ENCODE measurements at places on chromosomes 7 and 10.

DNA sequence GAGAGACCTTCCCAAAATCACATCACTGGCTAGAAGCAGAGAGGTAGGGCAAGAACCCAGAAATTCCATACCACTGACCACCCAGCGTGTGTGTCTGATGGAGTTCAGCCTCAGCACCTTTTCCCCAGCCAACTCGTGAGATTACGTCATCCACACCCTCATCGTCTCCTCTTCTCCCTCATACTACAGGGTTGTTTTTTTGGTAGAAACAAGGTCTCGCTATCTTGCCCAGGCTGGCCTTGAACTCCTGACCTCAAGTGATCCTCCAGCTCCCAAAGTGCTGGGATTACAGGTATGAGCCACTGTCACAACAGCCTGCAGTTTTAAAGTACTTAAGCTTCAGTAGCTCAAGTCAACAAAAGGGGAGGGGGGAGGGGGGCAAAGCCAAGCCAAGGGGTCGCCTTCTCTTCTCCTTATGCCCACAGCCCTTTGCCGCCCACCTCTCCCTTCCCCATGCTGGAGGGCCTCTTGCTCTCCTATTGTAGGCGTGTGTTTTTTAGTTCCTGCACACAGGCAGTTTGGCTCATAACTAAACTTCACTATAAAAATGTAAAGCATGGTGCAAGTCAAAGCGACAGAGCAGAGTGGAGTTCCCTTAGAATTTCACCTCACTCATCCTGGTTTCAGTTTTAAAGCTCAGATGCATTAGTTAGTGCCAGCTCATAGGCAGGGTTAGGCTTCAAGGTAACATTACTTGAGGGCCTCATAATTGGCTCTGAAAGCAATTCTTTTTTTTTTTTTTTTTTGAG lies 5.2 kb upstream of the PRDX3 start:
- no peak for DNase-seq

- DNase-seq: no peak
These were observed 511.4 kb downstream of the PTPRN2 start for GRCh38 chr7:158076215-158076614.

DNA sequence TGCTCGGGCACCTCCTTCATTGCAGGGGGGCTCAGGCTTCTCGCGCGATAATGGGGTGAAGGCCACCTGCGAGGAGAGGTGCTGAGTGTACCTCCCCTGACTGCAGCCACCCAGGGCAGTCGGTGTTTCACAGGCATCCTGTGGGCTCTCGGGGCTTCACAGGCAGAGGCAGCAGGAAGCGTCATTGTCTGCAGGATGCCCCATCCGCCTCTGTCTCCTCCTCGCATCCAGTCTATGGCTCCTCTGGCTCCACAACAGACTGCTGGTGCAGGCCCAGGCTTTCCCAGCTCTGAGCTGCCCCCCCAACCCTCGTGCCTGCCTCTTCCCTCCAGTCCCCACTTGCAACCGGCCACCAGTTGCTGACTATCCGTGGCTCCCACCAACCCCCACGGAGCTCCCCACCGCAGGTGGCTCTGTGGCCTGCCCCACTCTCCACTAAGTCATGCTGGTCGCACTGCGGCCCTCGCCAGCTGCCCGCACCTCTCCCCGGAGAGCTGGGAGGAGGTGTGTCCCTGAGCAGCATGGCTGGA lies 36.5 kb downstream of the CAMK2B start:
- no peak for DNase-seq

DNA sequence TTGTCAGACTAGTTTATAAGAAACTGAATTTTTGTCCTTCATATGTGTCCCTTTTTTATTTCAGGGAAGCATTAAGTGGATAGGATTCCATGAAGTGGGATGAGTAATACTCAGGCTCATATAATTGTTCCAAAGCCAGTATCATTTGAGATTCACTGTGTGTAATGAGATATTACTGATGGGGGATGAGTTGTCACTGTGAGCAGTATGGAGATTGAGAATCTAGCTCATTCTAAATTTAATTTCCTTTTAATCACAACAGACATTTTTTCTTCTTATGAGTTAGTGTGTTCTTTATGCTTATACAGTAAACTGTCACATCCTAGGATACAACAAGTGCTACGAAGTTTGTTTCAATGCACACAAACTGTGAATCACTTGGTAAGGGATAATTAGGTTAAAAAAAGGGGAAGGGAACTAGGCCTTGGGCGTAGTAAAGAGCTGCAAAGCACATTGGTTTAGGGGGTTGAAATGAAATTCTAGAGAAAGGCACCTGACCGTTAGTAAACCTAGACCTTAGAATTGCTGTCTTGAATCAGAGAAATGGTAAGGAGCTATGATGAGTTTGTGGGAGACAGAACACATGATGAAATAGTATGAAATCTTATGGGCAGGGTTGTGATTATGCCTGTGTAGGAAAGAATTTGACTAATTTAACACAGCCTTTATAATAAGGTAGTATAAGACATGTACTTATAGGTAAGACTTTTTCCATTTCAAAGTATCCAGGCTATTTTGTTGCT lies 153.4 kb downstream of the MLLT10 start:
- no peak for DNase-seq

- no peak for DNase-seq
These were observed 59.0 kb upstream of the CHST15 start for GRCh38 chr10:124152139-124153022.

GRCh38 chr7:88635149-88635548 lies 124.4 kb upstream of the ZNF804B start:
- DNase-seq: no peak

GRCh38 chr7:42075418-42075817 lies 161.6 kb downstream of the GLI3 start:
- no peak for DNase-seq

DNA sequence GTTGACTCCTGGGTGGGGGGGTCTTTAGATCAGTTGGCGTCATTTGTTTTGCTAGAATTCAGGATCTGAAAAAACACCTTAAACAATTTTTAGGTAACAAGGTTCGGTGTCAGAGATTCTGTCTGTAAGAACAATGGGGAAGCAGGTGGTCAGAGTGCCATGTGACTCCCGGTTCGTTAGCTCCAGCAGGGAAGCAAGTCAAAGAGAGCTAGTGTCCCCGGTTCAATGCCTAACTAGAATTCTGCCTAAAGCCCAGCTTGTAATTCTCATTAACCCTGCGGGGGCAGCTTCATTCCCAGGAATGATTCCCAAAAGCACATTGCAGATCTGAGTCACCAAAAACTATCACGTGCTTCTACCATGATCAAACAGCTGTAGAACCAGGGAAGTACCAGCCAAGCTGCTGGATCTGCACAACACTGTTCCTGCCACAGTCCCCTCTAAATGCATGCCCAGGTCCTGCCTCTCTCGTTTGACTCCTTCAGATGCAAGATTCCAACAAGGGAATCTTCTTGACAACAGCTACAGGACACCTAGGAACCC lies 664.3 kb upstream of the CELF2 start:
- no peak for DNase-seq
